ENCODE measurements at places on chromosomes 2 and 18.

DNA sequence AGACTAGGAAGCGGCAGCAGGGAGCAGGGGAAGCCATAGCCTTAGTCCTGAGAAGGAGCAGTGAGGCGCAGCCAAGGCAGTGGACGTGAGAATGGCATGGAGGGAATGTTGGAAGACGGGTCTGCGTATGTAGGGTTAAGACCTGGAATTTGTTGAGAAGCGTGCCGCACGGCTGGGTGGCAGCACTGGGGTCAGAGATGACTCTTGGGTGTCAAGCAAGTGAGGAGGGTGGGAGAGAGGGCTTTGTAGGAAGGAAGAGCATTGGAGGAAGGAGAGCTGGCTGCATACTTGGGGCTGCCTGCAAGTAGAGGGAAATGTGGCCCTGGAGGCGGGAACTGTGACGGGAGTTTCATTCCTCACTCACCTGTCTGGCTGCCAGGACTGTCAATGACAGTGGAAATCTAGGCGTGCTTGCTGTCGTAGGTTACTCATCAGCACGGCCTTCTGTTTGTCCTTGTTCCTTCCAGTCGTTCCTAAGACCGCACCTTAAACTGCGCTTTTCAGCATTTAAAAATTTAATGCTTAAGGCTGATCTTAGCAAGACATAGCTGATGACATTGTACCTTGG is 108.0 kb downstream of the ITGB1BP1 start:
- no peak for DNase-seq

GRCh38 chr18:43847164-43848091 is 570.1 kb upstream of the SYT4 start:
- no peak for DNase-seq

- no peak for DNase-seq
Measured at GRCh38 chr2:41475959-41476358, 571.9 kb upstream of the PKDCC start.

DNA sequence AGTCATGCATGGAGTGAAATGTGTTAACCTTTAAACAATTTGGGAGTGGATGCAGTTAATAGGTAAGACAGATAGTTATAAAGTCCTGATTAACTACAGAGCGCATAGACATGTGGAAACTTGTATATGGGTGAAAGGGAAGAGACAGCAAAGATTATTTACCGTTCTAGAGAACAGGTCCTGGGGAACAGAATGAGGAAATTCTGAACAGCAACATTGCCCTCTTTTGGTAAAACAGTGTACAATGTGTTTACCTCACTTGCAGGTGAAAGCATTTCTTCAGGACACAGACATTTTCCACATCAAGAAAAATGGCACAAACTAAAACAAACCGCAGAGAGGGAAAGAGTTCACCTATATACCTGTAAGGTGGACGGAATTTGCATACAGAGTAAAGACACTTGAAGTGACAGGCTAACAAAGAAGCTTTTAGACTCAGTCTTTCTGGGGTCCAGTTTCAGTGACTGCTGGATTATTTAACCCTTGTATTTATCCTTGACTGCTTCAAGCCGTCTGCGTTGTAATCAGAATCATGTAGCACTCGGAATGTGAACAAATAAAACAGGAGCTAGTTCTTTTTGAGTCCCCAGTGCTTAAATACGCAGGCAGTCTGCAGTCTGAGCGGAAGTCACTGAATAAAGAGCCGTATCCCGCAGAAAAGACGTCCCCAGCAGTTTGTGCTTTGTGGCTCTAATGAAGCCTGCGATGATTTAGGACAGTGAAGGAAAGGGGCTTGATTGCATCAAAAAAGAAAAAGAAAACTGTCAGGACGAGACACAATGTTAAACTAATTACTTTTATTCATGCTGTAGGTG is 364.8 kb upstream of the GALNT5 start:
- DNase-seq, result no peak

- no peak for DNase-seq
Measured at GRCh38 chr2:109027702-109028101, 38.7 kb upstream of the EDAR start.

DNA sequence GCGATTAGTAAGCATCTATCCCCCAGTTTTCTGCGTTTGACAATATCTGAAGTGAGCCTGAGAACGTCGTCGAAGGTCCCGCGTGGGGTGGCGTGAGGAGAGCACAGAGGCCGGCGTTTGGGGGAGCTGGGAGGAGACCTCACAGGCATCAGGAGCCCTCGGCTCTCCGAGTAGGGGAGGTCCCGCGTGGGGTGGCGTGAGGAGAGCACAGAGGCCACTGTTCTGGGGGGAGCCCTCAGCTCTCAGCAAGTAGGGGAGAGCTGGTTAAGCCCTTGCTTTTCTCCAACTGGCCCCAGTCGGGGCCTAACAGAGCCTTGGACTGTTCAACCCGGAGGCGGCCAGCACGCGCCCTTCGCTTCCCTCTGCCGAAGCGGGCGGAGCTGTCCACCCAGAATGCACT is 134.3 kb downstream of the NFATC1 start:
- no peak for DNase-seq

DNA sequence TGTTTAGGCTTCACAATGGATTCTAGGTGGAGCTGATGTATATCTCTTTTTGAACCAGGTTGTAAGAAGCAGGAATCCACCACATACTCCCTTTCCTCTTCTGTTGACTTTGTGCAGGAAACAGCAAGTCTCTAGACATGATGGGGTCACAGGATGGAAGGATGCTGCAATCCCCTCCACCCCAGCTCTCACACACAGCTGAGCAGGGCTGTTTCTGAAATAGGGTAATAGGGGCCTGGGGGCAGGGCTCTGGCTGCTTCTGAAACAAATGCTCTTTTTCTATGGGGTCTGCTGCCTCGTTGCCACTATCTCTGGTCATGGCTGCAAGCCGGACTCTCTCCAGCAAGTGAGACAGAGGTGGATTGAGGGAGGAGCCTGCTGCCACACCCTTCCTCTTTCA is 148.9 kb downstream of the SOX11 start:
- no peak for DNase-seq

GRCh38 chr2:98564541-98565132 is 43.7 kb downstream of the COA5 start:
- DNase-seq, result no peak

DNA sequence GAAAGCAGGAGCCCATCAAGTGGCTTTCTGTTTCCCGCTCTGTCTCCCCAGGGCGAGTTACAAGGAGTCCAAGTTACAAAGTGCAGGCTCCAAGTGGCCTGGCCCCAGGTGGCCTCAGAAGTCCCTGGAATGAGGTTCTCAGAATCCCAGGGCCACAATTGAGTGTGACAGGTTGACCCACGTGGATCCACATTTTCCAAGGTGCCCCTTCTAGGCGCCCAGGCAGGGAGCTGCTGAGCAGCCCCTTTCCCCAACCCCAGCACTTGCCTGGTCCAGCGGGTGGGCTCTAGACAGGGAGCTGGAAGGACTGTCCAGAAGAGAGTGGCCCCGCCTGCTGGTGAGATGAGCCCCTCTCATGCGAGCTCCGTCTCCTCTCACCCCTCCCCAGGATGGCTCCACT is 253.4 kb downstream of the CYP26B1 start:
- DNase-seq, result no peak

GRCh38 chr18:7049951-7050350 is 67.6 kb downstream of the LAMA1 start:
- DNase-seq, result no peak

DNA sequence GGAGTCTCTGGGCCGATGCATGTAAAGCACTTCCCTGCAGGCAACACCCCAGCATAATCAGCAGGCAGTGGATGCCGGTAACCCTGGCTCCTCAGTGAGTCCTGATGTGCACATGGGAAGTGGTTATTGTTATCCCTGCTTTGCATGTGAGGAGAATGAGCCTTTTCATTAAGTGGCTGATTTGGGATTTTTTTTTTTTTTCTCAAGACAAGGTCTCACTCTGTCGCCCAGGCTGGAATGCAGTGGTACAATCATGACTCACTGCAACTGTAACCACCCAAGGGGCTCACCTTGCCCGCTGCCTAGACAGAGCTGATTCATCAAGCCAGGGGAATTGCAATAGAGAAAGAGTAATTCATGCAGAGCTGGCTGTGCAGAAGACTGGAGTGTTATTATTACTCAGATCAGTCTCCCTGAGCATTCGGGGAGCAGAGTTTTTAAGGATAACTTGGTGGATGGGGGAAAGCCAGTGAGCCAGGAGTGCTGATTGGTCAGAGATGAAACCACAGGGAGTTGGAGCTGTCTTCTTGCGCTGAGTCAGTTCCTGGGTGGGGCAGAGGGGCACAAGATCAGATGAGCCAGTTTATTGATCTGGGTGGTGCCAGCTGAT is 95.4 kb downstream of the SOCS6 start:
- no peak for DNase-seq

GRCh38 chr2:550860-551567 is 126.2 kb downstream of the TMEM18 start:
- DNase-seq, result no peak

DNA sequence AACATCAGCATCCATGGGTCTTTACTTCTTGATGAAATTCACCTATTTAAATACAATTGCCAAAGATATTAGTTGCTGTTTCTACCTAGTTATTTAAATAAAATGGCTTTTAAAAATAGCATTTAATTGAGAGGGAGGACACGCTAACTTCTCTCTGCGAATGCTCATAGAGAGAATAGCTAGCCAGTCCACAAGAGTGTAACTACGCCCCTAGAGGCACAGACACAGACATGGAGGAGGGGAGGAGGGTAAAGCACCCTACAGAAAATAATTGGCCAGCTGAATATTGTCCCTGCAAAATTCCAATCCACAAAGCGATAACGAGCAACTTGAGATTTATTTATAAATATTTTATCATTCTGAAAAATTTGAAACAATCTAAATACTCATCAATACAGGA is 97.0 kb upstream of the PAPOLG start:
- no peak for DNase-seq

DNA sequence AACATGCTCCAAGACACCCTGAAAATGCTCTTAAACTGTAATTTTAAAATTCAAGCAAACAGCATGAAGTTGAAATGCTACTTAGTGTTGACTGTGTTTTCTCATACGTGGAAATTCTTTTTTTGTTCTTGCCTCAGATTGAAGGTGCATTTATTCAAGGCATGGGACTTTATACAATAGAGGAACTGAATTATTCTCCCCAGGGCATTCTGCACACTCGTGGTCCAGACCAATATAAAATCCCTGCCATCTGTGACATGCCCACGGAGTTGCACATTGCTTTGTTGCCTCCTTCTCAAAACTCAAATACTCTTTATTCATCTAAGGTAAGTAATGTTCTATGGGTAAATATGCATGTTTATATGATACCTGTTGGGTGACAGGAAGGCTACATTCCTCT is 82.7 kb downstream of the AOX1 start:
- no peak for DNase-seq

DNA sequence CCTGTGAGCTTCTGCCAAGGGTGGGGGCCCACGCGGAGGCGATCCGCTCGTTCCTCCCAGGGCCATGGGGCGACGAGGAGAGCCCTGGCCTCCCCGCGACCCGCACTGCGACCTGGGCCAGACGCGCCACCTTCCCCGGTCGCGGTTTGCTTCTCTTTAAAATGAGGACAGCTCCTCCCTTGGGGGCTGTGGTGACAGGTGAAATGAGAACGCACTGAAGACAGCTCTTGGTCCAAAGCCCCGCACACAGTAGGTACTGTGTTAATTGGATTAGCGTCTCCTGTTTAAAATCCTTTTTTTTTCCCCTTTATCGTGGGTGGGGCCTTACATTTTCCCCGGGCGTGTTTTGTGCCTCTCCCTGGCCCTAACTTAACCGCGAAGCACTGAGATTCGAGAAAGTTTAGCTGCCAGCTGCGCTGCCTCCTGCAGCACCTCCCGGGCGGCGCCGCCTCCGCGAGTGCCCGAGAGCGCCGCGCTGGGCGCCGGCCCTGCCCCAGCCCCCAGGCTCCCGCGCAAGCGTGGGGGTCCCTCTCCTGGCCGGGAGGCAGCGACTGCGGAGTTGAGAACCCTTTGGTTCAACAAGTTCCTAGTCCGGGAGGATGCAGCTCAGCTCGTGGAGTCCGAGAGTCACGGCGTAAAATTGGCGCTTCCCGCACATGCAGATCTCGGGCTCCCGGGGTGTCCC is 1.1 kb downstream of the HPCAL1 start:
- peak; percentile 17 for DNase-seq

- no peak for DNase-seq
Measured at GRCh38 chr18:23421277-23421676, 31.8 kb upstream of the RIOK3 start.

DNA sequence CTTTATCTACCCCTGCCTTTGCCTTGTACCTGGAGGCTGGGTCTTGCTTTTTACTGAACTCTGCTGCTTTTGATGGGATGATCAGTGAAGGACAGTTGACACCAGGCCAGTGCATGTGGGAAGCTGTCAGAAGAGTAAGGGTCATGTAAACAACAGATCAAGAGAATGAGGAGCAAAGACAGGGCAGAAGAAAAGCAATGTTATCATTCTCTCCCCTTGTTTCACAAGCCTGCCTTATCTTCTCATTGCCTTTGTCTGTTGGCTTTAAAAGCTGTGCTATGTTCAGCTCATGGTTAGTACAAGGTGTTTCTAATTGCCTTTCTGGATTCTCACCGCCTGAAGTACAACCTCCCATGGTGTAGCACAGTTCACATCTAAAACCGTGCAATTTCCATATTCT is 27.6 kb downstream of the LYPD1 start:
- DNase-seq, result no peak

GRCh38 chr2:50820176-50820575 is 211.8 kb downstream of the NRXN1 start:
- DNase-seq, result no peak

DNA sequence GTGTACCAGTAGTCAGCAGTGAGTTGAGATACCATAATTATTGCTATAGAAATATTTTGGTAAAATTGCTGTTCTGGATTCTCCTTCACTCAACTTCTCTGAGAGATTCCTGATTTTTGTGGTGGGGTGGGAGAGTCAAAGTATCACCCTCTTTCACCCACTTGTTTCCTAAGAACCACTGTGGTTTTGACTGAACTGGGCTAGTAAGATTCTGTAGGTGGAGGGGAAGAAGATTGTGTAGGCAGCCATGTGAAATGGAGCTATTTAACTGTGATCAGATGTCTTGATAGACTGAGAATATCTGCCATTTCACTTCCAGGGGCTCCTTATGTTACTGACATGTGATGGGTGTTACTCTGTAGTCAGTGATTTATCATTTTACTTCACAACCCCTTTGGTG is 45.3 kb downstream of the BIRC6 start:
- no peak for DNase-seq

DNA sequence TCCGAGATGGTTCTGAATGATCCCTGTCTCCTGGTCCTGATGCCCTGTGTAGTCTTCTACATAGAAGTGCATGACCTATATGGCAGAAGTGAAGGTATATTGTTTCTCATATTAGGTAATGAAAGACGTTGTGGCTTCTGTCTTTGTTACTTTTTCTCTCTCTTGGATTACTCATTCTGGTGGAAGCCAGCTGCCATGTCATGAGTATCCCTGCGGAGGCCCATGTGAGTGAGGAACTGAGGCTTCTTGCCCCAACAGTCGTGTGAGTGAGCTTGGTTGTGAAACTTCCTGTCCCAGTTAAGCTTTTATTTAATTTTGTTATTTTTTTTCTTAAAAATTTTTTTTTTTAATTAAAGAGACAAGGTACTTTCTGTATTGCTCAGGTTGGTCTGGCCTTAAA is 134.7 kb downstream of the UBR3 start:
- DNase-seq, result no peak

GRCh38 chr2:102005989-102006885 is 14.5 kb downstream of the IL1R2 start:
- no peak for DNase-seq

- no peak for DNase-seq
Measured at GRCh38 chr2:6823111-6823510, 42.6 kb downstream of the CMPK2 start.

GRCh38 chr2:159926695-159927094 is 128.7 kb upstream of the CD302 start:
- no peak for DNase-seq
